Stimulated activated CD8-positive, alpha-beta memory T cell treated with anti-CD3 and anti-CD28 coated beads, Interleukin-7, amount 100 ng/mL, for 1 hour (primary cell): ENCODE measurements at places on chromosomes 4 and X.

- no peak for DNase-seq
Measured at GRCh38 chrX:155966876-155967275, 30.6 kb upstream of the IL9R start.

DNA sequence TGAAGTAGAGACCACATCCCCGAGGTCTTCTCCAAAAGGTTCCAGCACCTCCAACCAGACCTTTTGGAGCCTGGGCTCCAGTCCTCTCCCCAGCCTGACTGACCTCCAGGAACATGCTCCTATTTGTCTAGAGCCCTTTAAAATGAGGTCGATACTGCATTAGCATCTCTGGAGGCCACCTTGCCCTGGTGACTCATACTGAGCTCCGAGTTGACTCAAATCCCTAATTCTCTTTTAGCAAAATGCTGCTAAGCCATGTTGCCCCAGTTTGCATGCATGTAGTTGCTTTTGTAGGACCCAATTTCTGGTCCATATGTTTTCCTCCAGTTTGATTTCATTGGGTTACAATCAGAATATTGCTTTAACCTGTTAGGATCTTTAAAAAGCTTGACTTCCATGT lies 43.5 kb upstream of the CITED1 start:
- DNase-seq = no peak

DNA sequence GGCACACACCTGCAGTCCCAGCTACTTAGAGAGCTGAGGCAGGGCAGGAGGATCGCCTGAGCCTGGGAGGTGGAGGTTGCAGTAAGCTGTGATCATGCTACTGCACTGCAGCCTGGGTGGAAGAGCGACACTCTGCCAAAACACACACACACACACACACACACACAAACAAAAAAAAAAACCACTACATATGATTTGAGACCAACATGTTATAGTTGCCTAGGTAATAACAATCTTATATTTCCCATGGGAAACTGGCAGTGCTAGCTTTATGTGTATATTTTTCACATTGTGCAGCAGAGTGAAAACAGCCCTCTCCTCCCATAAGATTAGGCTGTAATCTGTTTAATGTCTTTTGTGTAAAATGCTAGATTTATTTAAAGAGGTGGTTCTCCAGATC lies 3.1 kb upstream of the FAM241A start:
- no peak for DNase-seq

- DNase-seq = no peak
Measured at GRCh38 chrX:17413228-17413627, 38.2 kb downstream of the NHS start.

DNA sequence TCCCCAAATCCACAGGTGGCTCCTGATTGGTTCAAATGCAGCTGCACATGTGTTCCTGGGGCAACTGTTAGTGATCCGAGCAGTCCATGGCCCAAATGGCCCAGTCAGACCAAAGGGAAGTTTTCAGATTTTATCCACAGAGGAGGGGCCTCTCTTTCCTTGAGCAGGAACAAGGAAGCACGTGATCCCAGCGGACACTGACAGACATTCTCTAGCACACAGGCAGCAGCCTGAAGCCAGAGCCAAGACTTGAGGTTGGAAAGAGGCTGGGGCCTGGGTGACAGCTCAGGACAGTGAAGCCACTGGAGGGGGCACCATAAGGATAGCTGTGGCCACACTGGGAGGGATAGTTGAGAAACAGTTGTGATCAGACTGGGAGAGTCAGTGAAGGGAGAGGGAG lies 3.5 kb upstream of the ZFP92 start:
- no peak for DNase-seq

DNA sequence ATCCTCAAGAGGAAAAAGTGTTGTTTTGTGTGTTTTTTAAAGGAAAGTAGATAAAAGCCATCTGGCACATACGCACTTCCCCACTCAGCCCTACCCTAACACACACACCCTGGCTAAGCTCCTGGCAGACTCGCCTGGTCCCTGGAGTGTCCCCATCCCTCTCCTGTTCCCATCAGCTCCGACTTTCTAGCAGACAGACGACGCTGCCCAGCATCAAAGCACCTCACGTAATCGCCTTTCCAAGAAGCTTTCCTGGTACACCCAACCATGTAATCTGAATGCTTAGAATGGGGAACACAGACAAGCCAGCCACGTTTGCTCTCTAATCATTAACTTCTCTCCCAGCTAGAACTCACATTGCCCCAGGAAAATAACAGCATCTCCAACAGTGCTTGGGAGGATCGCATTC lies 116.2 kb downstream of the AFAP1 start:
- no peak for DNase-seq

DNA sequence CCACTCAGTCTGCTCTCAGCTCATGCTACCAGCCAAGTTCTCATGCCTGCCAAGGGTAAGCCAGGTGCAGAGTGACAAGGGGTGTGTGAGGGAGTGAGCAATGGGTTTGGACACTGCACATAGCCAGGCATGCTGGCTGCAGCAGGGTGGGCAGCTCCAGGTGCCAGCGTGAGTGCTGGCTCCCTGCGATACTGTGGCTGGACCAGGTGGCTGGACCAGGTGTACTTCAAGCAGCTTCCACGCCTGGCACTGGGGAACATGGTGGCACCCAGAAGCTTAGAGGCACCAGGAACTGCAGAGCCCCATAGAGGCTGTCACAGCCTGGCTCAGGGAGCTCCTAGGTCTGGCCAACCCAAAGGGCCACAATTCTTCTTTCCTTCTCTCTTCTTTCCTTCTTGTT lies 234.9 kb upstream of the GIMD1 start:
- no peak for DNase-seq

- DNase-seq = no peak
Measured at GRCh38 chr4:73917081-73917501, 47.9 kb downstream of the CXCL1 start.

GRCh38 chr4:6929812-6930464 lies 20.3 kb downstream of the TBC1D14 start:
- no peak for DNase-seq

- DNase-seq = no peak
Measured at GRCh38 chr4:38993683-38994082, 38.5 kb downstream of the TMEM156 start.

DNA sequence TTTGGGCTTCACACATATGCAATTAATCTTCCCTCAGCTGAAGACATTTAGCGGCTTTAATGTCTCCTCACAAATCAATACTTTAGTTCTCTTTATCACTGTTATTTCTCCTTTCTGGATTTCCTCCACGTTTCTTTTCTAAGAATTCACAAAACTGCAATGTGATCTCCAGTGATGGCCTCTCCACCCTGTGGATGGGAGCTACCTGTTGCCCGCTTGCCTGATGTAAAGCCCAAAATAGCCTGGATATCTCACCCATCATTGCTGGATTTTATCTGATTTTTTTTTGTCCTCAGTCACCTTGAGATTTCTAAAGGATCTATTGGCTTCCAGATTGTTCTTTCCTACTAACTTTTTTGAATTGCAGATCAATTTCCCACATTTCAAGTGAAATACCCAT lies 129.3 kb upstream of the FAM241A start:
- no peak for DNase-seq

DNA sequence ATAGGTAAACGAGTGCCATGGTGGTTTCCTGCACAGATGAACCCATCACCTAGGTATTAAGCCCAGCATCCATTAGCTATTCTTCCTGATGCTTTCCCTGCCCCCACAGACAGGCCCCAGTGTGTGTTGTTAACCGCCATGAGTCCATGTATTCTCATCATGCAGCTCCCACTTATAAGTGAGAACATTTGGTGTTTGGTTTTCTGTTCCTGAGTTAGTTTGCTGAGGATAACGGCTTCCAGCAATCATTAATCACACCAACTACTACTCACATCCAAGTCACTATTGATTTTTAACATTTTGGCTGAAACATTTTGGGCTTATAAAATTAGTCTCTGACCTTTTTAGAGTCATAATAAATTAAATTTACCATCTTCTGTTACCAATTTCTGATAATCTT lies 205.3 kb downstream of the SPOCK3 start:
- DNase-seq = no peak

DNA sequence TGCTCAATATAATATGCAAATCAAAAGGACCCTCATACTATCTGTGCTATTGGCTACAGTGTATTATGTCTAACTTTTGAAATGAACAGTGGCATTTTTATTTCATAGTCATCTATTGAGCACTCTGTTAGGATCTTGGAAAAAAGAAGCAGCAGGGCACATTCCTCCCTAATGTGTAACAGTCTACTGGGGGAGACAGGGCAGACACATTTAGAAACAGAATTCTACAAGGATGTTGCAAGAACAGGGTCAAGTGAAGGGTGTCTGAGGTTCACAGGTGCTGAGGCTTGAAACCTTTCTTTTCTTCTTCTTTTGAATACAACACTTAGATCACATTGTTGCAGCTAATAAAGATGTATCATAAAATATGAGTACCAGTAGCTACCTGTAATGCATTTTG lies 129.7 kb upstream of the SLC4A4 start:
- no peak for DNase-seq

- no peak for DNase-seq
Measured at GRCh38 chr4:45100956-45101818, 374.8 kb upstream of the GNPDA2 start.

GRCh38 chrX:133402830-133403625 lies 12.3 kb downstream of the GPC4 start:
- DNase-seq = no peak

DNA sequence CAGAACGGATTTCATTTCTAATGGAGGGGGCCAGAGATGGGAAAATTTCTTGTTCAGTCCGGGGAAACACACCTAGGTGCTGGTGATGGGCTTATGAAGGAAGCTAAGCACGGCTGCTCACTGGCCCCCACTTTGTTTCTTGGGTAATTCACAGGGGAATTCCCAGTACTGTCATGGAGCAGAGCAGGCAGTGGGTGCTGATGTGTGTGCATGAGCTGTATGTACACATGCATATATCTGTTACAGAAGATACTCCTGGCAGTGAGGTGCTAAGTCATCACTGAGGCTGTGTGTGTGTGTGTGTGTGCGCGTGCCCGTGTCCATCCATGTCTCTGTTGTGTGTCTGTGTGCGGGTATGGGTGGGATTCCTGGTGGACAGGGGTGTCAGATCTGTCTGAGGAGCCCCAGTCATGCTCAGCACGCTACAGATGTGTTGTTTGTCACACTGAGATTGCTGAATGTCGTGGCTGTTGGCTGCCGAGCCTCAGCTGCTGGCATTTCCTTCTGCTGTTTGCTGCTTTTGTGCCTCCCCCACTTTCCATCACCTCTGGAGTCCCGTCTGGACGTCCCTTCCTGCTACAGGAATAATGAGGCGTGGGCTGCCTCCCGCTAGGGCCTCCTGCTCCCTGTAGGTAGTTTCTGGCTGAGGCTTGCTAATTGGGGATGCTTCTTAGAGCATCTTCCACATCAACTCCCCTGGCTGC lies 53.3 kb downstream of the JADE1 start:
- no peak for DNase-seq

DNA sequence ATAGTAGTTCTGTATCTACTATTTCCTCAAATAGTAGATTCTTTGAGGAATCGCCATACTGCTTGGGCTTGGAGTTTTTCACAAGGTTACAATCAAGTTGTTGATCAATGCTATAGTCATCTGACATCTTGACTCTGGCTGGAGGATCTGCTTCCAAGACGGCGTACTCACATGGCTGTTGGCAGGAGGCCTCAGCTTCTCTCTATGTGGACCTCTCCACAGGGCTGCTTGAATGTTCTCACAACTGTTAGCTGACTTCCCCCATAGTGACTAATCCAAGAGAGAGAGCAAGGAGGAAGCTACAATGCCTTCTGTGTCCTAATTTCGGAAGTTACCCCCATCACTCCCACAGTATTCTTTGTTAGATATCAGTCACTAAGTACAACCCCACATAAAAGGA lies 10.3 kb downstream of the EGFL6 start:
- no peak for DNase-seq

DNA sequence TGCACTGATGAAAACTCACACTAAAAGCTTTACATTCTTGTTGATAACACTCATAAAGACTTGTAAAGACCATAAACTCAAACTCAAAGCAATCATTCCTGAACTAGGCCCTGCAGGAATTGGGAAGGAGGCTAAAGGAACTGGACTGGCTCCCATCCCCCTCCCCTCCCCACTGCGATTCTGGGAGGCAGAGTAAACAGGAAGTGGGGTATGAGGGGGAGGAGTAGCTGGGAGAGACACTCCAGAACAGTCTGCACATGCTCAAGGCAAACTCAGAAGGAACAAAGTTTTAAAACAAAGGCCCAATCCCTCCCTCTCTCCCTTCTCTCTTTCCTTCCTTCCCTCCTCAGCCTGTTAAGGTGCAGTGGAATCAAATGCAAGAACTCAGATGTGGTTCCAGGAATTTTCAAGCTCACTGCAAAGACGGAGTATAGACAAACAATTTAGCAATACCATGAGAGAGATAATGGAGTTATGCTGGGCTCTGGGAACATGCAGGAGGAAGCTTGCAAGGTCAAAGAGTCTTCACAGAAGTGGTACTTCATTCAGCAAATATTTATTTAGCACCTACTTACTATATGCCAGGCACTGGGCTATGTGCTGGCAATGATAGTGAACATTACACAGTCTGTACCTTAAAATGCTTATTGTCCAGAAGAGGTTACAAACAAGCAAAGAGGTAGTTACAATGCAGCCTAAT lies 15.9 kb downstream of the MID1IP1 start:
- no peak for DNase-seq
